ENCODE measurements at places on chromosomes 5 and 9.

- peak; percentile 36 for DNase-seq
Measured at GRCh38 chr5:148776780-148777179, 49.6 kb upstream of the ADRB2 start.

DNA sequence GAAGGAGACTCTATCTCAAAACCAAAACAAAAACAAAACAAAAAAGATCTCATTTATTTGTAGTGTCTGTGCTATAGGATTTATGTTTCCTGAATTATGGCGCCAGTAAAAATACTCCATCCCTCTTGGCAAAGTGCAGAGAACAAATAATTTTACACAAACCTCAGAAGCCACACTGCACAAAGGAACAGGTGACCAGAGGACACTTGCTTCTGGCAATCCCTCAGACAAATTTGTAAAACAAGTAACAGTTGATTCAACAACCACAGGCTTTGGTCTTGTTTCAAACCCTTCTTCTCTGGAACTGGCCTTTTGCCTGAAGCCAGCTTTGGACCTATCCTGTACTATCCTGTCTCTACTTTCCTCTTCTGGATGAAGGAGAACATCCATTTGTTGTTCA is 502.1 kb downstream of the DMAC1 start:
- DNase-seq, result no peak

DNA sequence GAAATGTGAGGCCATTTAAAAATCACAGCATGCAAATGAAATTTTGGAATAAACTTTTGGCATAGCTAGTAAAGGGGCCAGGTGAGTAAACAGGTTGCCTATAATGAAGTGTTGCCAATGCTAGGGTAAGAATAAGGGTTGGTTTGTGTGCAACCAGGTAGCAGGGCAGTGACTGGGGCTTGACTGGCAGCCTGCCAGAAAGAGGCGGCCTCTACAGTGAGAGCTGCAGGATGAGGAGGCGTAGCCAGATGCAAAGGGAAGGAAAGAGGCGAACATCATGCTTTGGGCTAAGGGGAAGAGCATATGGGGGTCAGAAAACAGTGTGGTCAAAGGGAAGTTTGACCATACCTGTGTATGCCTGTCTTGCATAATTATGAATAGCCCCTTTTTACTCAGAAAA is 70.6 kb downstream of the MAST4 start:
- no peak for DNase-seq

GRCh38 chr9:133370685-133371084 is 5.2 kb downstream of the SURF4 start:
- DNase-seq, result no peak

- DNase-seq, result no peak
Measured at GRCh38 chr9:129812385-129812784, 9.4 kb downstream of the TOR1B start.

DNA sequence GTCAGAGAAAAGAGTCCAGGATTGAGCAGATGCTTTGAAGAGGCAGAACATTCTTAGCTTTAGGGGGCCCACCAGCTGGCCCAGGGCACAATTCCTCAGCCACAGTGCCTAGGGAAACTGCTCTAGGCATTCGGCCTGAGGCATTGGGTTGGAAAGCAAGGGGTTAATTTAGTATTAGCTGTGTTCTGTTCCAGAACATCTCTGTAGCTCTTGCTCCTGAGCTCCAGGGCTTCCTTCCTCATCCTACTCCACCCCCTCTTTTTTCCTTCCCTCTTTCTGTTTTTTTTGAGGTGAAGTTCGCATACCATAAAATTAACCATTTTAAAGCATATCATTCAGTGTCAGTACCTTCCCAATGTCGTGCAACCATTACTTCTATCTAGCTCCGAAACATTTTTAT is 74.5 kb upstream of the PANK3 start:
- DNase-seq, result no peak

DNA sequence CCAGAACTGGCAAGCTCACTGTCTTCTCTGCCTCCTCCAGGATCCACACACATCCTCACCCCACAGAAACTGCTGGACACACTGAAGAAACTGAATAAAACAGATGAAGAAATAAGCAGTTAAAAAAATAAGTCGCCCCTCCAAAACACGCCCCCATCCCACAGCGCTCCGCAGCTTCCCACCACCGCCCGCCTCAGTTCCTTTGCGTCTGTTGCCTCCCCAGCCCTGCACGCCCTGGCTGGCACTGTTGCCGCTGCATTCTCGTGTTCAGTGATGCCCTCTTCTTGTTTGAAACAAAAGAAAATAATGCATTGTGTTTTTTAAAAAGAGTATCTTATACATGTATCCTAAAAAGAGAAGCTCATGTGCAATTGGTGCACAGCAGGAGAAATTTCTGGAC is 16.1 kb upstream of the CFAP157 start:
- DNase-seq, result no peak

DNA sequence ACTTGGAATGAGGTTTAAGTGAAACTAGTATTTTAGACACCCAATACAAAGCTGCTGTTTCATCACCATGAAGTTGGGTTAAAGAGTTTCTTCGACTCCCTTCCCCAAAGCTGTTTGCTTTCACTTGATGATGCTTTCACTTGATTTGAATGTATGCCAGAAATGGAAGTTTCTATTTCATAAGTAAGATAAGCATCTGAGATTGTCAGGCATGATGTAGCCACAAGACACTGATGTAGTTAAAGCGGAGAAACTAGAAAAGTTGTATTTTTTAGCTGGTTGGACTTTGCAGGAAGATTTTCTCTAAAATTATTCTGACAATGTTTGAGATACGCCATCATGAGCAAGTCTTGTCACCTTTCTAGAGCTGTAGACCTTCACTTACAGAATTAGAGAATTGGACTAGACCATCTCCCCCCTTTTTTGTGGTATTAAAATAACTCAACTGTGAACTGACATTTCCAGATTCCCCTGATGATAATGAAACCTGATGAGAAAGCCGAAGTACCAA is 20.0 kb downstream of the MOCS2 start:
- DNase-seq, result peak; percentile 3

- no peak for DNase-seq
Measured at GRCh38 chr5:81265101-81265500, 32.0 kb downstream of the CKMT2 start.

DNA sequence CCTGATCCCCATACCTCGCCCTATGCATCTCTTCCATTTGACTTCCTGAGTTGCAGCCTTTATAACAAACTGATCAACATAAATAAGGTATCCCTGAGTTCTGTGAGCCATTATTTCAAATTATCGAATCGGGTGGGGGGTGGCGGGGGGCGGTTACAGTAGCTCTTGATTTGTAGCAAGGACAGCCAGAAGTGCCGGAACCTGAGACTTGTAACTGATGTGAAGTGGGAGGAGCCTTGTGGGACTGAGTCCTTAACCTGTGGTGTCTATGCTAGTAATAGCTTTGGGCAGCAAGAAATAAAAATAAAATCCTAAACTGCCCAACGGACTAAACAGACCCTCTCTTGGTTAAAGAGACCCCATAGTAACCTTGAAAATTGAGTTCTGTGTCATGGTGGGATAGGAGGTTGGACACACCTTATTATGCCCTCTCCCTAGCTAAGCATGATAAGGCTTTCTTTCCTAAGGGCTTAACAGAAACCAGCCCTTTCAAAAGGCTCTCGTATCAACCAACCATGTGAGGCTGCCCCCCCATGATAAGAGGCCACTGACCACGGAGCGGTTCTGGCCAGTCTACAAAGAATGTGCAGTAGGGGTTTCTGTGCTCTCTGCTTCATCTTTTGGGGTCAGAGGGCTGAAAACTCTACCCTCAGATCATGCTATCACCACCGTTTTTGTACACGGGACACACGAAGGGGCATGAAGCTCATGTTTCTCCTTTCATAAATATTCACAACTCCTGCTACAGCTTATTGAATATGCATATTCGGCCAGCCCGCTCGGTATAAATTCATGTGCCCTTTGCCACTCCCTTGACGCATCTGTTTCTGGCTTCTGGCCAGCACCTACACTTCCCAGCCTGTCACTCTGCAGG is 39.5 kb upstream of the IQGAP2 start:
- no peak for DNase-seq

DNA sequence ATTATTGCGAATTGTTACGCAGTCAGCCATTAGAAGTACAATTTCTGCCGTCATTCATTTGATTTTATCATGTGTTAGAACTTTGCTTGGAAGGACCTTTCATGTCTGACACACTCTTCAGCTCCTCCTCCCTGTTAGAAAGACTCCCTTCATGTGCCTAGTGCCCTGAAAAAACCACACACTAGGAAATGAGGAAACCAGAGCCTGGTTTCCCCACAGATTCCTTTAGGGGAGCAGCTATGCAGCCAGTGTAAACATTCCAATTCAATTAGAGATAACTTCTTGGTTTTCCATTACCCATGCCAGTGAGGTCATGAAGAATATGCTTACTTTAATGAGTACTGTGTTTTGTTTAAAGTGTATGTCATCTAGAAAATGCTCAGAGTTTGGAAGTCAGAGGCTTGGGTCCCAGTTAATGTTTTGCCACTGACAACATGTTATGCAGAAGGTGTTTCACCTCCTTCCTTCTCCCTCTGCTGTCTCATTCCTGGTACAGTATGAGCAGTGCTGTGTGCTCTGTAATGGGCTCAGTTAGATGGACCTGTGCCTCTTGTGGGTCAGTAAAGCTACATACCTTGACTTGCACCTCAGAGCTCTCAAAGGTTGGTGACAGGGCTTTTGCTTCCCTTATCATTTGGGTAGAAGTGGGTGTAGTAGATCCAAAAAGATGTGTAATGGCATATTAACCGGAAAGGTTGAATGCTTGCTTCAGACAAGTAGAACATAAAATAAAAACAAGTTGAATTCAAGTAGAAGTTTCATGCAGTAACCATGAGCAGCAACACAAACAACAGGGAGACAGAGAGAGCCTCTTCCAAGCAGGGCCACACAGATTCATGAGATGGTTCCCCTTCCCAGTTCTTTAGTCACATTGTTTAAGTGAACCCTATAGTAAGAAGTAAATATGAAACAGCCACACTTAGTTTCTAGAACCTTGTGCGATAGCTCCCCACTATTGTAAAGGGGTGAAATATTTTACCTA is 52.6 kb upstream of the TNFAIP8 start:
- DNase-seq, result no peak

- DNase-seq, result no peak
Measured at GRCh38 chr9:128101231-128101661, 26.3 kb downstream of the PTGES2 start.

DNA sequence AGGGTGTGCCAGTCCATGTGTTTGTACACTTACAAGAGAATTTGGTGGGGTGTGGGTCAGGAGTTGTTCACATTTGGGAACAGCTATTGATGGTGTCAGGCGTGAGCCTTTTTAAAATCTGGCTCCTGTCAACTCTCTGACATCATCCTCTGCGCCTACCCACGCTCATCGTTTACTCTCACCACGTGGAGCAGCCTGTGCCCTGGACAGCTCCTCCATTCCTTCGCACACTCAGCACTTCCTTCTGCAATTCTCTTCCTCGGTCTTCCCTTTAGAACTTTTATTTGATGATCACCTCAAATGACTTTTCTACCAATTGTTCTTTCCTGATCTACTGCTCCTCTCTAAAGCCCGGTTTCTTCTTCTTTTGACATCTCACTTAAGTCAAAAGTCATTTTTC is 42.1 kb upstream of the GNAQ start:
- no peak for DNase-seq

DNA sequence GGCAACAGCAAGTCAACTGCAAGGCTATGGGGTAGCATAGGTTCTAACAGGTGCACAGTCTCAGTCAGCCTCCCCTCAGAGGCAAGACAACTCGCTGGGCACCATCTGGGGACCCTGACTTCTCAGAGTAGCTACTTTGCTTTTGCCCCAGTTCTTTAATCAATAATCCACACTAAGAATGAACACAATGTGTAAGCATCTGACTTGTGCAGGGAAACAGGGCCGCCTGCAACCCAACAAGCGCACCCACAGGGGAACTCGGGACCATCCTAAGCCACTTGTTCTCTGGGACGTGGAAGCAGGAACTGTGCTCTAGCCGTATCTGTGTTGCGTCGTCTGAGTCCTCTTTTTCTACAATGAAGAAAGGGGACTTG is 1.9 kb downstream of the MOB3B start:
- no peak for DNase-seq

DNA sequence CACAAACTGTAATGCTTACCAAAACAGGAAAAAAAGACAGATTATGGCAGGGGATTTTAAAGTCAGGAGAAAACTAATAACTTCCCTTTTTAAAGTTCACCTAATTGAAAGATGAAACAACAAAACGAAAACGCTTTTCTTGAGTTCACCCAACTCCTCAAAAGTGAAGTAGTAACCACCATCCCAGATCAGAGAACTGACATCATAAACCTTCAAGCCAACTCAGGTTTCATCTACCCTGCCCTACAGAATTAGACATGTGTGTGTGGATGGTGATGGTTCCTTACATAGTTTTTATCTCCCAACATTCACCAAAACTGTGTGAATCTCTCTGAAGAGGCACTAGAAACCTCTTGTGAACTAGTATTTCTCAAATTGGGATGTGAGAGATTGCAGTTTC is 195.2 kb upstream of the PTGER4 start:
- no peak for DNase-seq
